GM23248 (cell line): ENCODE measurements at places on chromosomes 7 and 10.
A peak's percentile ranks its signal among the peaks of the same experiment; 100 is the strongest.

DNA sequence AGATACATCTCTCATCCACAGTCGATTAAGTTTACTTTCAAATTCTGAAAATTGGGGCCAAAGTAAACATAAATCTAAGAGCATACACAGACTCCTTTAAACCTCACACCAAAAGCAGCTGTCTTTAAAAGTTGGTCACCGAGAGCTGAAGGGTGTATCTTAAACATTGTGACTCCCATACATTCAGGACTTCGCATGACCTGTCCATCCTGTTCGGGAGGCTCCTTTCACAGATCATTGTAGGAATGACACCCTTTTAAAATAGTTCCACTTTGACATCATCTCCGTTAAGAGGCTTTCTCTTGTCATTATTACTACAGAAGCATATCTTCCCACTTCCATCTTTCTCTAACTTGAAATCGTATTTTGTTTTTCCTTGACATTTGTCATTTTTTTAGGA, 440.0 kb downstream of the DNAJB9 start:
- DNase-seq, result no peak

DNA sequence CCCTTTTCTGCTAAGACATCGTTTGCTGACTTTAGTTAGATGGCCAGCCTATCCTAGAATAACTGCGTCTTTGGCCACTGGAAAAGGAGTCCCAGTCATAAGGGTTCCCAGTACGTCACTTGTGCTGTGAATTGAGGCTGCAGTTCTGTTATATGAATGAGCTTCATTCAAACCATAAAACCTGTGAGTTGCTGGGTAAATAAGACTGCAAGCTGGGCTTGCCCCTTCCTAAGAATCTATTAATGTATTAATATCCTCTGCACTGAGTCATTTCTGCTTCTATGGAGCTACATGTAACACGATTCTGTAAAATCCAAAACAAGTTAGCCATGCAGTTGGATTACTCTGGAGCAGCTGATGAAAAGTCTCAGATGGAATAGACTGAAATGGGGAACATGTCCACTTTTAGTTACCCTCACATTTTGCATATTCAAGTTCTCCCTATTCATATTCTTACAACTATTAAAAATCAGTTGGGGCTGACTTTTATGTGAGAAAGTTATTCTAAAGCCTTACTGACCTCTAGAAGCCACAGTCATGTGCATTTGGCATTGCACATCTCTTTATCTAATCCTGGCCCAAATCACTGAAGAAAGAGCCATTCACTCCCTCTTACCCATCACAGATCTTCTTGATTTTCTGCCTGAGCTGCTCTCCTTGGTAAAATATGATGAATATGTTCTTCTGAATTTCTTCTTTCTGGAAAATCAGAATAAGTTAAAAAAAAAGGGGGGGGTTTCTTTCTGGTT, 41.8 kb upstream of the TMEM213 start:
- peak; percentile 13 for DNase-seq

DNA sequence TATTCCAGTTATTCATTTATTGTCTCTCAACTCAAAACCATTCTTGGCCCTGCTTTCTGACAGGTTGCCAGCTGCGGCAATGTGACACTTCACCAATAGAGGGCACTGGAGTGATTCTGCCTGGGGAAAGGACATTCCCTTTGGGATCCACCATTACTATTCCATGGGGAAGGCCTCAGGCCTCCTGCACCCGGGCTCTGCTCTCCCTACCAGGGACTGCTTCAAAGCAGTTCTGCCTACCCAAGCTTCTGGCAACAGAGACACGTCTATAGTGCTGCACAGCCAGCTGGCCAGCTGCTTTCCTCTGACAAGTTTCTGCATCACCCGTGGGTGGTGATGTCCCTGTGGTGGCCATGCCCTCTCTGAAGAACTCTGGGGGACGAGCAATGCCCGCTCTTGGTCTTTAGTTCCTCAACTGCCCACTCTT, 163.8 kb downstream of the ELMO1 start:
- DNase-seq, result peak; percentile 2

GRCh38 chr10:43024942-43025700, 51.7 kb upstream of the RET start:
- DNase-seq, result no peak

GRCh38 chr7:157854066-157854891, 517.5 kb downstream of the DNAJB6 start:
- no peak for DNase-seq

DNA sequence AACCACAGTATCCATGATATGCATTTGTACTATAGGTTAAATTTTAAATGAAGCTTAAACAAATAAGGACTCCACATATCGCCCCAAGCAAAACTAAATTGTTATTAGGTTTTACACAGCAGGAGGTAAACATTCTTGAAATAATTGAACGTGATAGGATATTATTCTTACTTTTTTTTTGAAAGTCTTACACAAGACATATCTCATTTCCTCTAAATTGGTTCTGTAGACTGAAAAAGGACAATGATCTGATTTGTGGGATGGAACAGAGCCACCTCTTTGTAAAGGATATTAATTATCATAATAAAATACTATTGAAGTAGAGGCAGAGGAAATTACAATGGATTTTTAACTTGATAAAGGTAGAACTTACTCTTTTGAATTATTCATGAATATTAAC, 155.1 kb upstream of the SEMA3D start:
- no peak for DNase-seq

DNA sequence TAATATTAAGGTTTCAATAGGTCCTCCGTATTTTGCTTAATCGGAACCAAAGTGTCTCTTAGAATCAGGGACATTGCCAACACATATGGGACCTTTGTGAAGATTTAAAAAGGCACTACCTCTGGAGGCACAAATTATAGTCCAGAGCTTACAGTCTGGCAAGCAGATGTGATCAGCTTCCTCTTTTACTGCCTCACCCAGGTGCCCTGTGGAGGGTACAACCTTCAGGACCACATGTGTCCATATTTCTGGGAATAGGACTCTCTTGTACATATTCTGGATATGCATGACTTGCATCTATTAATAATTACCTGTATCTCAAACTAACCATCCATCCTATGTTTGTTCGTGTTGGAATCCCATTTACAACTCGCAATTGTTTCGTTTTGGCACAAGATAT, 60.0 kb downstream of the HGF start:
- DNase-seq, result no peak

DNA sequence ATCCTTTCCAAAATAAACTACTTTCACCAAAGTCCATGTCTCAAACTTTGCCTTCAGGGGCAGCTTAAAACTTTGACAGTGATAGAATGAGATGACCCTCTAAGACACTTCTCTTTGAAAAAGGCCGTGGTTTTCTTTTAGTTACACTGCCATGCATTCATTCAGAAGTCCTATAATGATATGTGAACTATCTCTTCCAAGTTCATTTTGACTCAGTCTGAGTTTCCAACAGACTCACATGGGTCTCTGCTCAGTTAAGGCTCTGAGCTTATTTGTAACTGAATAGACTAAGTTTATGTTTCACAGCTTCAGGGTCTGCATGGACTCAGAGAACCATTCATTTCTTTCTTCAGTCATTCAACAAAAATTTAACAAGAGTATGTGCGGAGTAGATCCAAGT, 208.9 kb upstream of the PRSS1 start:
- no peak for DNase-seq

DNA sequence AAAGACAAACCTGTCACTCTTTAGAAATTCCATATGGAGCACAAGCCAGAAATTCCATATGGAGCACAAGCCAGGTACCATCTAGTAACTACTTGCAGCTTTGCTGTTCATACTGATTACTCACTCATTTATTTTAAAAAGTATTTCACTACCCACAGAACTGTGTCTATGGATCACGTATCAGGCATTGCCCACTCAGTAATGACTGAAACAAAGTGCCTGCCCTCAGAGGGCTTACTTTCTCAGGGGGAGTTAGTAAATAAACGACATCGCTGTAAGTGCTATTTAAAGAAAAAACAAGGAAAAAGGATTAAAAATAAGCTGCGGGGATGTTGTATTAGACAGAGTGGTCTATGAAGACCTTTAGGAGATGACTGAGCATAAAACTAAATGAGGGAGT, 170.9 kb downstream of the GALNT11 start:
- DNase-seq, result no peak

DNA sequence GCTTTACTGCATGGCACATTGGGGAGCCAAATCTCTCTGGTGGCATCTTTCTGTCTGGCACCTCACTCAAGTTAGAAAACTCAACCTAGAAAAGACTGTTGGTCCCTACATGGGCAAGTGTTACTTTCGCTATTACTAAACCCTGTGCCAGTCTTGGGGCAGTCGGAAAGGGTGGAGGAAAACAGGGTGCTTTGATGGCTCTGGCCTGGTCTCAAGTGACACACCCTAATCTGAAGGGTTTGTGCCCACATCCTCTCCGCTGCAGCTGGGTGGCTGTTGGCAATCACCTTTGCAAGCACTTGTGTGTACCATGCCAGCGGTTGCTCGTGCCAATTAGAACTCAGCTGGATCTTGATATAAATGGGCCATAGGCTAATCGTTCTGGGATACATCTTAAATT, 159.8 kb upstream of the ITGB1 start:
- no peak for DNase-seq
